ENCODE measurements at places on chromosomes 4 and X.
A peak's percentile ranks its signal among the peaks of the same experiment; 100 is the strongest.

DNA sequence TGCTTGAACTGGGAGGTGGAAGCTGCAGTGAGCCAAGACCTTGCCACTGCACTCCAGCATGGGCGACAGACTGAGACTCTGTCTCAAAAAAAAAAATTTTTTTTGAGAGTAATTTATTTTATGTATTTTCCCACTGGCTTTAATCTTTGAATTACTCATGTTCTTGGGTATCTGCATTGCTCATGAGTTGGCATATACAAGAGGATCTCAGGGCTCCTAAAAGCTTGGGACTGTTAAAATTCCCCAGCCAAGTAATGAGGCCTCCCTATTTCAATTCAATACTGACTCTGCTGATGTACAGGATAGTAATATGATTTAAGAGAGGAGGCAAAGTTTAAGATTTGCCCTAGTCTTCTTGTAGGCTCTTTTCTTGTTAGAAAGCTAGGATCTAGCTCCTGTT is 6.2 kb downstream of the IL21 start:
- no peak for DNase-seq

DNA sequence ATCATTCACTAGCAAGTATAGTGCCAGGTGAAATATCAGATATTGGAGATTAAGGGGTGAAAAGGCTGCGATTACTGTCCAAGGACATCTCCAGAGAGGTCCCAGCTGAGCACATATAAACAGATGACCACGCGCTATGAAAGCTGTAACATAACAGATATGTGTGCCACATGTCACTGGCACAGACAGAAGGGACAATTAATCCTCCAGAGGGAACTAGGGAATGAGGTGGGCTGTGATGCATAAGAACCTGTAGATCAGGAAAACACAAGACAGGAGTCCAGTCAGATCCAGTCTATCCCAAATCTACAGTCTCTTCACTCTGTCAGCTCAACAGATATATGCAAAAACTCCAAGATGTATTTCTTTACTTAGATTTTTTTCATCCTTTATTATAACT is 157.2 kb downstream of the LDB2 start:
- no peak for DNase-seq

DNA sequence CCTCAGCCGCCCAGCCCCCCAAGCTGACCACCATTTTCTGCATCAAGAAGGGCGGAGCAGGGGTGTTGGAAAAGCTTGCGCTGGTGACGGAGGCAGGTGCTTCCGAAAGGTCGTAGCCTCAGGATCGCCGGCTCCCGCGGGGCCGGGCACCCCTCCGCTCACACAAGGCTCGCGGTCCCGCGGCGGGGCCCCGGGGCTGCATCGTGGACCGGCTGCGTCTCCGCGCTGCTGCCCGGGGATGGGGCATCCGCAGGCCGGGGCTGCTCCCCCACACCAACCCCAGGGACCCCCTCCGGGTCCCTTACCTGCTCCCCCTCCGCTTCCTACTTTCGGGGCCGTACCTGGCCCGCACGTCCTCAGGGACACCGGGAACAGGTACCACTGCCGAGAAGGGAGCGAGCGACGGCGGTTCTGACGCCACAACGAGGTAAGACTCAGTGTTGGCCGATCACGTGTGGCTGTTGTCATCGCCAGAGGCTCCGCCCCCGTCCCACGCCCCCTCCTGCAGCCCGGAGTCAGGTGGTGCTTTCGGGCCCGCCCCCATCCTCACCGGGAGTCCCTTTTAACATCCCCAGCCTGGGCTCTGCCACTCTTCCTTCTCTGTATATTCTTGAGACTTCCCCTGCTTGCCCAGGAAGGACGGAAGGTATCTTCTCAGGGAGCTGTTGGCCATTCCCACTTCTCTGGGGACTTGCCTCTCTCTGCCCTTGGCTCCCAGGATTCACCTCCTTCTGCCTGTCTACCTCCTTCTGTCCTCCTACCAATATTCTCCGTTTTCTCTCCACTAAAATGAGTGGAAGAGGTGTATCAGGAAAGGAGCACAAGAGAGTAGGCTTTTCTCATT is at the start of gene BEX2:
Gene BEX2 (minus strand): TSS at position 436 of the 844 bp plus-strand sequence. CDS start 1,014 bp downstream, outside the sequence.
- peak; percentile 80 for DNase-seq

GRCh38 chr4:168722391-168722790 is 225.5 kb downstream of the PALLD start:
- no peak for DNase-seq

- DNase-seq: peak; percentile 12
Observed at GRCh38 chrX:46072791-46073190, 472.4 kb downstream of the ZNF674 start.

DNA sequence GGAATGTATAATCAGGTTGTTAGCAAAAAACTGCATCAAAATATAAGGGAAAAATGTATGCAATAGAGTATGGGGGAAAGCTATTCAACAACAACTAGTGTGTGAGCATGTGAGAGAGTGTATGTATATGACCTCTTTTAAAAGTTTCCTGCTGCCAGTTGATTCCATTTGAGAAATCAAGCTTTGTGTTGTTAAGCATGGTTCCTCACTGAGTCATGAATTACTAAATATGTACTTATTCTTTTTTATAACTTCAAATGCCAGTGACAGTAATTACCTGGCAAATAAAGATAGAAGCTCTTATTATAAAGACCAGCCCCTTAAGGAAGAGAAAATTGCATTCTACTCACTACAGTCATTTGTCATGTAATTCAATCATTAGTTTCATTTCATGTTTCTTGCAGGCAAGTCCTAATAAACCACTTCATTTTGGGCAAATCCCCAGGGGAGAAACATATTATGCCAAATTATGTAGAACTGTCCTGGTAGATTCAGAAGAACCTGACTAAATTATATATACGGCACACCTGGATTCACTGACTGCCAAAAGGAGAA is 19.2 kb downstream of the RASGEF1B start:
- DNase-seq: no peak
